ENCODE measurements at places on chromosomes 2 and 18.

GRCh38 chr18:49206717-49207116, 253.7 kb downstream of the DYM start:
- DNase-seq = no peak

GRCh38 chr2:85413592-85414420, 3.6 kb upstream of the CAPG start:
- DNase-seq = no peak

GRCh38 chr2:182584462-182584861, 131.6 kb upstream of the DNAJC10 start:
- no peak for DNase-seq

DNA sequence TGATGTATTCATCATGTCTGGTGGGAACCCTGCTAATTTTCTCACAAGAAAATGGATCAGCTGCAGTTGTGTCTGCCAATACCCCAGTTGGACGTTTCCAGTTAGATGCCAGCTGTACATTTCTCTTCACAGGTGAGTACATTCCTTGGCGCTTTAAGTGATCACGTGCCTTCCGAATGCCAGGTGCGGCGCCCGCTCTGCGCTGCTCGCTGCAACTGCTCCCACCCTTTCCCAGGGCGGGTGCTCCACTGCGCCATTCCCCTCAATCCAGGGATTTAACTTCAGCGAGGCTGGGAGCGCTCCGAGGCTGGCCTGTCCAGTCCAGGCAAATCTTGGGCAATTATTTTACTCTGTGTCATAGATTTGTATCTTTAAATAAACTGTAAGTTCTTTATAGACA, 225.0 kb upstream of the RAB6C start:
- no peak for DNase-seq

GRCh38 chr2:202037086-202037485, 3.4 kb downstream of the FZD7 start:
- DNase-seq = no peak

DNA sequence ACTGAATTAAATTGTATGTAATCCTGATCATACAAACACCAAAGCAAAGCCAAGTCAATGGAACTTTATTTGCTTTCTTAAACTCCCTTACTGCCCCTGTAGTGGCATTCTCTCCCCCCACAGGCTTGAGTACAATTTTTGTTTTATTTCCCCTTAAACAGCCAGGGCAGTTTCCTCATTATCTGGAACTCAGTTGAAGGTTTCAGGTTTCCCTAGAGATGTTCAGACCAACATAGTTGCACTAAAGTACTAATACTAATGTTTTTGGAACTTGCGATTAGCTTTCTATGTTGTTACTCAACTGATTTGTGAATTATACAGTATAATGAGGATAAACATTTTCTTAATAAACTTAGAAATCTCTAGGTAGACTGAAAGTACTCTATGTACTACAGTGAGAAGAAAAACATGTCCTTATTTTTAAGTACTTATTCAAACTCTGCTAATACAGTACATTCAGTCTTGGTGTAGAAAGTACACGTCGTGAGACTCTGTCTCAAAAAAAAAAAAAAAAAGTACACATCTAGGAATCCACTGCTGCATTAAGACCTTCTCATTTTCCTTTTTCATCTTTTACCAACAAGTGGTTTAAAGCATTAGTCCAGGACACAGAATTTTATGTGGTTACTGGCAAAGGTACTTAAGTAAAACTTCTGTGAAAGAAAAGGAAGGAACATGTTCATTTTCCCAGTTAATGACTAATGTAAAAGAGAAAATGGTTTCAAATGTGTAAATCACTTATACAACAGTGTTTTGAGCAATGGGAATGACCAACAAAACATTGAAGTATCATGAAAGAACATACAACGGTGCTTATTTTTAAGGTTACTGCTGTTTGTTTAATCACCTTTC, 209.5 kb upstream of the SMAD7 start:
- no peak for DNase-seq

DNA sequence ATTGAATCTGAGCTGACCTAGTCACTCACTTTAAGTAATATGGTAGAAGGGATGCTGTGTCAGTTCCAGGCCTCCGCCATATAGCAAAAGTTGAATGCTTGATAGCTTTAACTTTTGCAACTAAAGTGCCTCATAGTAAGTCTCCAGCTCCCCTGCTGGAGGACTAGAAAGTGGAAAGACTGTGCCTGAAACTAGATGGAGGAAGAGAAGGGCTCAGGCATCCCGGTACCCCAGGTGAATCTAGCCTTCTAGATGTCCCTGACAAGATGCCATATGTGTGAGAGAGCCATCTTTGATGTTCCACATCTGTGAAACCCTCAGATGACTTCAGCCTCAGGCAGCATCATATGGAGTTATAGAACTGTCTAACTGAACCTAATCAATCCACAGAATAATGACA, 21.0 kb downstream of the OTX1 start:
- DNase-seq = no peak

Measured in iPS-NIHi11 (cell line).